ENCODE measurements at places on chromosomes 16 and 17.
A peak's percentile ranks its signal among the peaks of the same experiment; 100 is the strongest.

DNA sequence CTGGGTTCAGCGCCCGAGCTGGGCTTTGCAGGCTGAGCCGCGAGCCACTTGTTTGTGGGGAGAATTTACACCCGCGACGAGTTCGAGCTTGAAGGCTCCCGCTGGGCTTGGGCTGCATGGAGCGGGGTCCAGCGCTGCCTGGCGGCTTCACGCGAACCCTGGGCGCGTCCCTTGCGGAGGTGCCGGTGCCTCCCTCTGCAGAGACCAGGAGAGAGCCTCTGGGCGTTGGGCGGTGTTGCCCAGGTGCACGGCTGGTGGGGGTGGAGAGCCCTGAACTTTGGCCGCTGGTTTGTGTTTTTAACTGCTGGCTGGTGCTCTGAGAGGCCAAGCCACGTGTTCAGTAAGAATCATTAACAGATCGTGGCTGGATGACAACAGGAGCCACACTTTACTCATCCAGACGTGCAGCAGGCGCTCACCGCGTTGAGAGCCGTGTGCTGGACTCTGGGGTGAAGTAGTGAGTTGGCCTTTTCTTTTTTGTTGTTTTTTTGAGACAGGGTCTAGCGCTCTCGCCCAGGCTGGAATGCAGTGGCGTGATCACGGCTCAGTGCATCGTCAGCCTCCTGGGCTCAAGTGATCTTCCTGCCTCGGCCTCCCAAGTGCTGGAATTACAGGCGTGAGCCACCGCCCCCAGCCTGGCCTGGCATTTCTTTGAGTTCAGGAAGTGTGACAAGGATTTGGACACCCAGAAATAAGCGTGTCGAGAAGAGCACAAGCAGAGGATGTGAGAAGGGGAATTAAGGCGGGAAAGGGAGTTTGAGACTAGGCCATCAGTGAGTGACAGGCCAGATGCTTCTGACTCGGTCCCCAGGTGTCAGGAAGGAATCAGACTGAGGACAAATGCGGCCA is 827 bp downstream of the CDK10 start:
- peak; percentile 72 for DNase-seq

DNA sequence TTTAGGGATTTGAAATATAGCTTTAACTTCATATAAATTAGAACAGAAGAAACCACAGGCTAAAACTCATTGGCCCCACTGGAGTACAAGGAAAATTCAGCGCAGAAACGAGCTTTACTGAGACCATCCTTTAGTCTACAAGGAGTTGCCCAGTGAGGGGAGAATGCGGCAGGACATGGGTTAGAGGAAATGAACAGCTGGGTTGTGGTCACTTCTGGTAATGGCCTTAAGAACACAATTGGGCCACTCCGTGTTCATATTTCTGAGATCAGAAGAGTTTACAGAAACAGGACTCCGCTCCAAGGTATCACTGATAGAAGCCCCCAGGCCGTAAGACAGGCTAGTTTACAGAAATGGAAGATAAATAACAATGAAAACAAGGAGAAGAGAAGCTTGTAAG is 188.3 kb downstream of the ZFHX3 start:
- DNase-seq, result no peak

DNA sequence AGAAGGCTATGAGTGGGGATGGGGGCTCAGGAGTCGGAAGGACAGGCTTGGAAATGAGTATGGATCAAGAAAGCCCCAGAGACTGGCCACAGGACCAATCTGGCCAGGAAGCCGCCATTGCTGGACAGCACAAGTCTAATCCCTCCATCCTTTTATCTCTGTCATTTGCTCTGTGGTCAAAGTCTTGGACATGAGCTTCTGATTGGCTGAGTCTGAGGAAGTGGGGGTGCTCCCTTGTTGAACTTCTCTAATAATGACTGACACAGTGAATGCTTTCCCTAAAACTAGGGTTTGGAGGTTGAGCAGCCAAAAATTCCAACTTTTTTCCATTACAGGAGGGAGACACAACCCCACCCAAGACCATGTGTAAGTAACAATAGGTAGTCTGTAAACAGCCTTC is 97.4 kb downstream of the MARF1 start:
- no peak for DNase-seq

DNA sequence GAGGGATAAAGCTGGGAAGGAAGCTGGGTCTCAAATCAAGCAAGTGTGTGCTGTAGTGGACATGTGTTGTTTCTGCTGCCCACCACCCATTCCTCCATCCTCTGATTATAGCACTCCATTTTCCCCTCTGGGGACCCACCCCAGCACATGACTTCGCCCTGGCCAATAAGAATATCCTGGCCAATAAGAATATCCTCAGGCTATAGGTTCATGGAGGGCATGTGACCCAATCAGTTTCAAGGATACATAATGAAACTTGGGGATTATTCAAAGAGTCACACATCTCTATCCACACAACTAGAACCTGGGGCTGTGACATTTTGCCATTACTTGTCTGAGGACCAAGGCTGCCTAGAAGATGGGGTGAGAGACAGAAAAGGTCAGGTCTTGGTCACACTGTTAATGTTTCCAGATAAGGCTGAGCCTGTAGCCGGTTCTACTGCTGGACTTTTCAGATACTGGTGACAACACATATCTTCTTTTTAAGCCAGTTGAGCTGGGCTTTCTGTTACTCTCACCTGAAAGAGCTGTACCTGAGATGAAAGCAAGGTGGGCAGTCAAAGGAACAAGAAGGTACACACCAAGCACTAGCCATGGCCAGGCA is 33.7 kb downstream of the MYO18A start:
- no peak for DNase-seq

GRCh38 chr16:54171626-54172537 is 114.7 kb downstream of the IRX3 start:
- DNase-seq, result no peak

GRCh38 chr17:10429421-10430045 is 7.8 kb upstream of the MYH8 start:
- no peak for DNase-seq

DNA sequence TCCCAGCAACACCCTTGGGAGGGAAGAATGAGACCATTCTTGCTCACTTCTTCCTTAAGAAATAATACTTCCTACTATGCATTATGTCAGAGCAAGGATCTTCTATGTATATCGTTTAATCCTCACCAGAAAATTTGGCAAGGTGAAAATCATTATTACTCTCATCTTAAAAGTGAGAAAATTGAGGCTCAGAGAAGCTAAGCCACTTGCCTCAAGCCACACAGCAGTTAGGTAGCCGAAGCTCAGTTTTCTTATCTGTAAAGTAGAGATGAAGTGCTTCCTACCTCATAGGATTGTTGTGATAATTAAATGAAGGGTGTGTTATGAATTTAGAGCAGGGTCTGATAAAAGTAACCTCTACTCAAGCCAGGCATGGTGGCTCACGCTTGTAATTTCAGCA is 368.9 kb upstream of the ASIC2 start:
- no peak for DNase-seq

- no peak for DNase-seq
Measured at GRCh38 chr17:10171122-10171571, 27.3 kb downstream of the GAS7 start.

DNA sequence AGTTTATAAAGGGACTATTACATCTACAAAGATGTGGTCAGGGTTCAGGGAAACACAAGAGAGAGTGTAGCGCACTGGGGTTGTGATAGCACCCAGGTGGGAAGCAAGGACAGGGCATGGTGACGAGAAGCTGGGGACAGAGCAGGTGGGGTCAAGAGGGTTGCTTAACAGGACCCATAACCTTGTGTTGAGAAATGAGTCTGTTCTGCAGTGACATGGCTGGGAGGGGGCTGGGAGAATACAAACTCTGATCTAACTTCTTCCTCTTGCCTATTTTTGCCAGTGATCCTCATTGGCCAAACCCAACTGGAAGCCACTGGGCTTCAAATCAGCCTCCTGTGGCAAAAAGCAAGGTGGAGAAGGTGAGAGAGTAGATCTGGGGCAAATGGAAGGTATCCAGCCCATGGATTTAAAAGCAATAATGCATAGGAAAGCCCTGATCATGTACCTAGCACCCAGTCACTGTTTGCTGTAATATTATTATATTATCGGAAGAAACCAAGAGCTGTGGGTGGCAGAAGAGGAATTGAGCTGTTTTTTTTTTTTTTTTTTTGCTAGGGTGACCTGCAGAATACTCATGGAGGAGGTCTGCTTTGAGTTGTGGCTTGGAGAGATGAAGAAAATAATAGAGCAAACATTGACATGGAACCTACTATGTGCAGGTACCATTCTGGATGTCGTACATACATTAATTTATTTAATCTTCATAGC is 76.9 kb upstream of the ZFHX3 start:
- no peak for DNase-seq

DNA sequence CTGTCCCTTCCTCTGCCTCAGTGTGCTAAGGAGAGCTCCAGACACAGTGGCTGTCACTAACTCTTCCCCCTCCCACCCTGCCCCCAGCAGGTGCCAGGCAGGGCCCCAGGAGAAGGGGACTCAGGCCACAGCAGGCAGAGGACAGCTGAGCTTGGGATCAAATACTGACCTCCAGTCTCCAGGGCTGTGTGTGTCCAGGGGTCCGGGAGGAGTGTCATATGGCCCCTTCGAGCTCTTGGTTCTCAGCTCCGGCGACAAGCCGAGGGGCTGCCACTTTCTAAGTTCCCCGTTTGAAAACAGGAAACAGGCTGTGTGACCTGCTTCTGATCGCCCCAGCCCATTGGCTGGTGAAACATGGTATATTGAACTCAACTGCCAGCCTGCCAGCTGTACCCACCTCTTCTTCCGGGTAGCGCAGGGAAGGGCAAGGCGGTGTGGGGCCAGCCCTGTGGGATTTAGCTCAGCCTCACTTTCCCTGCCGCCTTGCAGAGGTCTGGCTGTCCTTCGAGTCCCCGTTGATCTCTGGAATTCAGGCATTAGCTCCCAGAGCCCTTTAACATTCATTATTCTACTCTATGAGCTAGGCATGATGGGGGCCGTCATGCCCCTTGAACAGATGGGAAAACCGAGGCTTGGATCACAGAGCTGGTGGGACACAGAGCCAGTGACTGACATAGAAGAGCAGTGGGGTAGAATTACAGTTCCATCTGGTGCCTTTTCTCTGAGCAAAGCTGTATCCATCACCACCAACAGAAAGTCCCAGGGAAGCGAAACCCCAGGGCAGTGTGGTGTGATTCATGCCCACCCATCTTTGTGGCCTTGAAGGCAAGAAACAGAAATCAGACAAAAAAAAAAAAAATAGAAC is at the start of gene SNX20:
Gene SNX20, minus strand, starts transcription at position 292 of the 865 bp plus-strand sequence. CDS start 3,786 bp downstream, outside the sequence.
- peak; percentile 88 for DNase-seq

DNA sequence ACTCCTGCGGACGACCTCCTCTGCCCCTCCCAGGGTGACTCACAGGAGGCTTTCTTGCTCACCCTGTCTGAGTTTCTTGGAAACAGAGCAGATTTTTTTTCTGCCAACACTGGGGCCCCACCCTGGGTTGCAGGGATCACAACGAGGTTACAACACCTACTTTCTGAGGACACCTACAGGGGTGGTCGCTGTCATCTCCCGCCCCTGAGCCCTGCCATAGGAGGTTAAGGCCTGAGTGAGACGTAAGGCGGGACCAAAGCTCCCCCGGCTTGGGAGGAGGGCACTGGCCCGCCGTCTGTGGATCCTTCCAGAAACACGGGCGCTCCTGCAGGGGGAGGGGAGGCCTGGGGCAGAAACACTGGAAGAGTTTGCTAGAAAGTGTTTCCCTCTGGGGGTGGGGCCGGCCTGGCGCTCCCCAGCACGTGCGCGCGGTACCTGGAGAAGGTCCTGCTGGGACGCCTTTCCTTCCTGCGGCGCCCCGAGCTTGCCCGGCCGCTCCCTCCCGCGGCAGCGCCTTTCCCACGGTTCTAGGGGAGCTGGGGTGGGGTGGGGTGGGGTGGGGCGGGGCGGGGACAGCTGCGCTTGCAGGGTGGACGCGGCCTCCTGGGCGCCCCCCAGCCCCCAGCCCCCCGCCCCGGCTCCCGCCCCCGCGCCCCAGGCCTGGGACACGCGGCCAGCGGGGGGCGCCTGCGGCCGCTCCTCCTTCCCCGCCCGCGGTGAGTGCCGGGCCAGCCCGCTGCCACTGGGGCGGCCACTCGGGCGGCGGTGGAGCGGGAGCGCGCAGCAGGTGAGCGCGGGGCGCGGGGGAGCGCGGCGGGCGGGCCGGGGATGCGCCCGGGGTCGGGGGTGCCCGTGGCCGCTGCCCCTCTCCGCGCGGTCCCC is 20.7 kb upstream of the ADCY7 start:
- DNase-seq, result peak; percentile 85

DNA sequence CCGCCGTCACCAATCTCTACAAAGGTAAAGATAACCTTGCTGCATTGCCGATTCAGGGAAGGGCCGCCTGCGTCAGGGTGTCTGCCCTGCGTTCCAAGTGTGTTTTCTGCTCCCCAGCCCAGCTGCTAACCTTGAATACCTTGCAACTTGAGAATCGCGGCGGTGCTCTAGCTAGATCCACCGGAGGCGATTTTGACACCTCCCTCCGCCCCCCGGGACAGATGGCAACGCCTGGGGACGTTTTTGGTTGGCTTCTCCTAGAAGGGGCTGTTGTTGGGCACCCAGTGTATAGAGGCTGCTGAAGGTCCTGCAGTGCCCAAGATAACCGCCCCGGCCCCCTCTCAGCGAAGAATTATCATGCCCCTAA is 1.5 kb downstream of the HAPSTR1 start:
- DNase-seq, result peak; percentile 76

GRCh38 chr16:12729448-12729847 is 74.2 kb downstream of the CPPED1 start:
- DNase-seq, result no peak

GRCh38 chr17:1181753-1182137 is 2.0 kb upstream of the ABR start:
- no peak for DNase-seq

GRCh38 chr16:11624636-11625607 is 38.2 kb upstream of the LITAF start:
- DNase-seq, result no peak

DNA sequence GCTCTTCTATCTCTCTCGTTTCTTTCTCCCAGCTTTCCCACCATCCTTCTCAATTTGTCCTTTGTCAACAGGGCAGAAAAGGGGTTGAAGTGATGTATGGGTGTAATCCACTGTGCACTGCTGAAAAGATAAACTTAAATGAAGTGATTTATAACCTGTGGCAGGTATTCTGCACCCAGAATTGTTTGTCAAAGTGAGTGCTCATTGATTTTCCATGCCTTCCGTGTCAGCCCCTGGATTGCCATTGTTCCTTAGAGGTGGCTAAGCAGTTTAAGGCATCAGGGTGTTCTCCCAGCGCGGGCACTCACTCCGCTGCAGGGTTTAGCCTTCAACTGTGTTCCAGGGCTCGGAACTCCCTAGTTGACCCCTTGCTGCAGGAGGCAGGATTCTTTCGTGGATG is 82.9 kb downstream of the PITPNC1 start:
- no peak for DNase-seq

DNA sequence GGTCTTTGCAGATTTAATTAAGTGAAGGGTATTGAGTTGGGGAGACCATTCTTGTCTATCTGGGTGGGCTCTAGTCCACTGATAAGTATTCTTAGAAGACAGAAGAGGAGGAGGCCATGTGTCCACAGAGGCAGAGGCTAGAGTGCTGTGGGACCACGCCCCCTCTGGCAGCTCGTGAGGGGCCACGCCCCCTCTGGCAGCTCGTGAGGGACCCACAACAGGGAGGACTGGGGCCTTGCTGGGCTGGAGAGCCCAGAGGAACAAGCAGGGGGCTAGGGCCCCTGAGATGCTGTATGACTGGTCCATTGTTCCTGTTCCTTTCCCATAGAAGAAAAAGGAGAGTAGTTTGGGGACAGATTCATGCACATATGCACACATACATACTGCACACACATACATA is 106.8 kb downstream of the METRNL start:
- peak; percentile 60 for DNase-seq

All from activated effector memory CD4-positive, alpha-beta T cell treated with anti-CD3 and anti-CD28 coated beads, Interleukin-2, amount 50 U/mL, for 16 hours (primary cell).